ENCODE measurements at places on chromosomes 12 and 14. TPM values are rescaled to one million over a fixed set of nuclear protein-coding genes. Genes with fewer than 3 reads are reported as not detected.

Gene DBX2
- not detected for total RNA-seq

Gene MYF6
- total RNA-seq: not detected

GRCh38 chr12:24931666-24932405 is 17.1 kb downstream of the BCAT1 start:
- DNase-seq: no peak

Gene LALBA
- total RNA-seq: not detected

Gene OVCH1
- not detected for total RNA-seq

Gene FAM186B
- total RNA-seq: 1.1 TPM

- DNase-seq: no peak
These were observed 267.1 kb upstream of the CRY1 start for GRCh38 chr12:107360482-107360881.

DNA sequence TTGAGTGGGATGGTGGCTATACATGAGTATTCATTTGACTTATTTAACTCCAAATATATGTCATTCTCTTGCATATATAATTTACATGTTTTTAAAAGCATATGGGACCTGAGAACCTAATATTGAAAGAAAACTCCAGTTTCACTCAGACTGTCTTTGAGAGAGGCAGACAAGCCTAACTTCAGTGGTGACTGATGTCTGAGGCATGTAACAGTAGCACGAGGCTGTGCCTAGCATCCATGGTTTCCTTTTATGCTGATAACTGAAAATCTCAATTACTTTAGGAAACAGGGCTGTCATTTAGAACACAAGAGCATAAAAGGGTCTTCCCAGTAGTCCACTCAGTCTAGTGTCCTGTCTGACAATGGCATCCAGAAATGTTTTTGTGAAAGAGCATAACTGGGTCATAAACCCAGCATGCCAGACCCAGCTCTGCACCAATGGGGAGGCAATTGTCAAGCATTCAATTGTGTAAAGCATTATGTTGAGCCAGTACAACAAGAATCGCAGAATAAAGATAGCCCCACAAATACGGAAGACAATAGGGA is 24.3 kb downstream of the MAPK1IP1L start:
- no peak for DNase-seq

- DNase-seq: no peak
These were observed 52.7 kb downstream of the CCDC92 start for GRCh38 chr12:123919980-123920360.

DNA sequence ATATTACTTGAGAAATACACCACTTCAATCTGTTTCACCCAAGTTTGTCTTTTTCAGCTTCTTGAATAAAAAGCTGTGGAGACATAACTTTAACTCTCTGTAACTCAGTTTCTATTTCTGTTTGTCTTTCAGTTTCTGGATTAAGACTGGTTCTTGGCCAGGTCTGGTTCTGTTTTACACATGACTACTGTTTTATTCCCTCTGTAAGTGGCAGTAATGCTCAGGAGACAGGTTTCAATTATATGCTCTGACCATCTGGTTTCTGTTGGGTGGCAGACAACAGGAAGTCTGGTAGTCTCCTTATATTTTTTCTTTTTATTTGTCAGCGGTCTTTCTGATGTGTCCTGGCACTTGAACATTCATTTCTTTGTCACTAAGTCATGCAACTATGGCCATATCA is 102.9 kb downstream of the RPS29 start:
- no peak for DNase-seq

- no peak for DNase-seq
These were observed 65.0 kb upstream of the ARHGAP5 start for GRCh38 chr14:32012062-32012461.

DNA sequence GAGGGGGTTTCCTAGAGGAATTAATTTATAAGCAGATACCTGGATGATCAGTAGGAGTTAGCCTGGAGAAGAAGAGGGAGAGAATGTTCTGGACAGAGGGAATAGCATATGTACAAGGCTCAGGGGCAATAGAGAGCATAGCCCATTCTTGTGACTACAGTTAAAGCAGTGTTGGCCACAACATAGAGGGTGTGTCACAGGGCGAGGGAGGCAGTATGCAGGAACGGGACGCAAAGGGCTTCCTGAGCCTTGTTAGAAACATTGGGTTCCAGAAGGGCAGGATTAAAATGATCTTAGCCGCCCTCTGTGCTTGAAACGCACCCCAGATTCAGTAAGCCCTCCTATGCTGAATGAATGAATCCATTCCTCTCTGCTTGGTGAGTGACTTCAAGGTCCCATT is 142.2 kb upstream of the PWP1 start:
- DNase-seq: no peak

Gene MIA2
- 29.1 TPM for total RNA-seq

DNA sequence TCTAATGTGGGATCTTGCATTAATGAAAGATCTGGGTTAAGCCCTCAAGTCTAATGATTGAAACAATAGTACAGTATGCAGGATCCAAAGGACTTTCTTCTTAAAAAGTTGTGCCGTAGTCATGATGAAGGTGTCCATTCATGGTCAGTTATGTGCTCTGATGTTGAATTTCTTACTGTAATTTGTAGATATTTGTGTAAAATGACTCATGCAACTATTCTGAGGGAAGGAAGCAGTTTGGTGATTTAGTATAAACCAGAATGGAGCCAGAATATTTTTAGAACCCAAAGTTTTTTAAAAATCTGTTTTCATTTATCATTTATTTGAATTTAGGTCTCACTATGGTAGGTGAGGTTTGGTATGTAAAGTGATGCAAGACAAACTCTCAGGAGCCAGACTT is 151.2 kb downstream of the AKAP6 start:
- DNase-seq: no peak

- peak; percentile 93 for DNase-seq
These were observed 29.0 kb downstream of the WBP11 start for GRCh38 chr12:14774074-14774905.

Gene ACVRL1
- not detected for total RNA-seq

GRCh38 chr12:95262808-95263207 is 45.2 kb downstream of the VEZT start:
- no peak for DNase-seq

Gene MED6
- 61.0 TPM for total RNA-seq

Gene TROAP
- total RNA-seq: 0.83 TPM

Data from naive thymus-derived CD4-positive, alpha-beta T cell (primary cell).